Lung (tissue), 17 donors: ENCODE measurements at places on chromosomes 1 and 21. TPM values are rescaled to one million over a fixed set of nuclear protein-coding genes. Genes with fewer than 3 reads are reported as not detected.
A peak's percentile ranks its signal among the peaks of the same experiment; 100 is the strongest.

The NCF2 gene
- total RNA-seq: 99.0 TPM

DNA sequence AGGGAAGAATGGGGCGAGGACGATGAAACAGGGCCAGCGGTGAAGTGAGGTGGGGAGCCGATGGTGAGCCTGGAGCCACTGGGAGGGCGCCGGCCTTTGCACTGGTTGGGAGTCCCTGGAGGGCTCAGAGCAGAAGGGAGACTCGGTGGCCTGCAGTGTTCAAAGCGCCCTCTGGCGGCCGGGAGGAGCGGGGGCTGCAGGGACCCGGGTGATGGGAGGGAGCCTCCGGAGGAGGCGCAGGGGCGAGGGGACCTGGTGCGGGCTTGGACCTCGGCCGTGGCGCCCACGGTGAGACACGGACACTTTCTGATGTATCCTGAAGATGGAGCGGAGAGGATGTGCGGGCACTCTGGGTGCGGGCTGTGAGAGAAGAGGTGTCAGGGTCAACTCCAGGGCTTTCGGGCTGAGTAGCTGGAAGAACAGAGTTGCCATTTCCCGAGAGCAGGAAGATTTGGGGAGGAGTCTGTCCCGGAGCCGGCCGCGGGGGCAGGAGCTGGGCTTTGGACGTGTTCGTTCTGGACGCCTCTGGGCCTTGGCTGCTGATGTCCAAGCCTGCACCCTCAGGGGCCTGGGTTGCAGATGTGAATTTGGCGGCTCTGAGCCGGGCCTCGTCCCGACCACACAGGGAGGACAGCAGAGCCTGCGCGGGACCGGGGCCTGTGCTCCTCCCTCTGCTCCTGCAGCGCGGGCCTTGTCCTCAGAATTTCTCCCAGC is 29.7 kb downstream of the HEYL start:
- H3K27me3 ChIP-seq: no peaks in the 10 kb centered on the region
- H3K36me3 ChIP-seq: no peaks in the 10 kb centered on the region
- H3K4me3 ChIP-seq: no peak overlapping the region
- peak; percentile 29 for DNase-seq
- no peaks in the 10 kb centered on the region for H3K4me1 ChIP-seq

- H3K4me1 ChIP-seq: no peaks in the 10 kb centered on the region
- H3K27me3 ChIP-seq: no peaks in the 10 kb centered on the region
- no peaks in the 10 kb centered on the region for H3K36me3 ChIP-seq
- DNase-seq: no peak
Observed at GRCh38 chr1:203526572-203526971, 32.6 kb downstream of the OPTC start.

DNA sequence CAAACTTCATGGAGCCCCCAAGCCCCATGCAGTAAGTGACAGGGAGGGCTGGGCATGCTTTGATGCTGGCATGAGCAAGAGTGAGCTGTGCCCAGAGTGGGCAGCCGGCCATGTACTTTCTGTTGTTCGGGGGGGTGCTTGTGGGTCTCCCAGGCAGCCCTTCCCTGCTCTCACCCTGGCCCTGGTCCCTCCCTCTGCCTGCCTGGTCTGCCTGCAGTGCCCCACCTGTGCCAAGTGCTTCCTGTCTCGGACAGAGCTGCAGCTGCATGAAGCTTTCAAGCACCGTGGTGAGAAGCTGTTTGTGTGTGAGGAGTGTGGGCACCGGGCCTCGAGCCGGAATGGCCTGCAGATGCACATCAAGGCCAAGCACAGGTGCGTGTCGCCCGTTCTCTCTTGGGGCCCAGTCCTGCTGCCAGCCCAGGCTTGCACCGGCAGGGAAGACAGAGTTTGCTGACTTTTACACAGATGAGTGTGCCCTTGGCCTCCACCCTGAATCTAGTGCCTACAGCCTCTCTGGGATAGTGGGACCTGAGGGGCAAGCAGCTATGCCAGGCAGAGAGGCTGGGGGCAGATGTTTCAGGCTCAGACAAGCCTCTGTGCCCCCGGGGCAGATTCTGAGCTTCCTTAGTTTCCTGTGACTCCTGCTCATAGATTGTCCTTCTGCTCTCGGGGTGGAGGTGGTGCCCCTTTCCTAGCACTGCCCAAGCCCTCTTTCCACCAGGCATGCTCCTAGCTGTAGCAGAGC is 7.6 kb downstream of the ZBTB48 start:
- no peak overlapping the region for H3K27ac ChIP-seq
- peaks cover 20% of the 10 kb centered on the region for H3K36me3 ChIP-seq
- no peaks in the 10 kb centered on the region for H3K27me3 ChIP-seq

GRCh38 chr1:25088946-25089345 is 143.4 kb downstream of the SYF2 start:
- no peaks in the 10 kb centered on the region for H3K27me3 ChIP-seq
- DNase-seq: no peak
- H3K36me3 ChIP-seq: no peaks in the 10 kb centered on the region
- H3K4me1 ChIP-seq: no peaks in the 10 kb centered on the region
- H3K27ac ChIP-seq: no peak overlapping the region

GRCh38 chr21:39913706-39914305 is 46.6 kb downstream of the PCP4 start:
- H3K36me3 ChIP-seq: no peaks in the 10 kb centered on the region
- H3K27ac ChIP-seq: no peak overlapping the region
- H3K4me1 ChIP-seq: no peaks in the 10 kb centered on the region
- no peak for DNase-seq
- no peak overlapping the region for H3K4me3 ChIP-seq
